ENCODE measurements at places on chromosomes 16 and 17. TPM values are rescaled to one million over a fixed set of nuclear protein-coding genes. Genes with fewer than 3 reads are reported as not detected.

The AGRP gene
- total RNA-seq: not detected

The PPM1E gene
- total RNA-seq: not detected

The ITGAD gene
- not detected for total RNA-seq

The CLEC19A gene
- total RNA-seq: not detected

The ARHGAP44 gene
- total RNA-seq: not detected

The RMI2 gene
- 2.8 TPM for total RNA-seq
